ENCODE measurements at places on chromosomes 5 and 9.

GRCh38 chr9:117644932-117645636 lies 59.1 kb upstream of the TLR4 start:
- DNase-seq = no peak

DNA sequence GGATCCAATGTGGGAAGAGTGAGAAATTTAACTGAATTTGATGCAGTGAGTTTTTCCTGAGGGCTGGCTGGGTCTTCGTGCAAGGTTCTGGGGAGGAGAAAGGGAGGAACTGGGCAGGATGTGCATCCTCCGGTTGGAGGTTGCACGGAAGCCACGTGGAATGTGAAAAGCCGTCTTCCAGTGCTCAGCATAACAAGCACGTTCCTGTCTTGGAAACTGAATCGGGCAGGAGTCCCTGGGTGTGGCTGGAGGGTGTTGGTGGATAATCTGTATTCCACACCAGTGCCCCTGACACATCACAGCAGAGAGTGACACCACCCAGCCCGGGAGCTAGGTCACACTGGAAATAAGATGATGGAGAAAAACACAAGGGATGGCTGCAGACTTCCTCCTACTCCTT lies 154.3 kb downstream of the C5orf15 start:
- DNase-seq = no peak

DNA sequence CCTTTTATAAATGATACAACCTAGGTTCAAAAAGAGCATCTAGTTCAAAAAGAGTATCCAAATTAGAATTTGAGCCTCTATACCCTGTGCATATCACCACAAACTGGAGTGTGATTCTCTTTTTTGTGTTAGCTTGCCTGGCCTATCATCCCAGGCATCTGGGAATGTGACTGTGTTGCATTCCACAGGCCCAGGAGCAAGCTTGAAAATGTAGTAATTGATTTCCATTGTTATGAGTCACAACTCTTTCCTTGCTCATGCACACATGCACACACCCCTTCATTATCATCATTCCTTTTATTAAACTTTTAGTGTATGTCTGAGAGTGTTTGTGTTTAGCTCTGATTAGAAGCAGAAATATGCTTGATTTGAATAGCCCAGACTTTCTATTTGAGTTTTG lies 75.2 kb downstream of the FCHO2 start:
- DNase-seq = no peak

DNA sequence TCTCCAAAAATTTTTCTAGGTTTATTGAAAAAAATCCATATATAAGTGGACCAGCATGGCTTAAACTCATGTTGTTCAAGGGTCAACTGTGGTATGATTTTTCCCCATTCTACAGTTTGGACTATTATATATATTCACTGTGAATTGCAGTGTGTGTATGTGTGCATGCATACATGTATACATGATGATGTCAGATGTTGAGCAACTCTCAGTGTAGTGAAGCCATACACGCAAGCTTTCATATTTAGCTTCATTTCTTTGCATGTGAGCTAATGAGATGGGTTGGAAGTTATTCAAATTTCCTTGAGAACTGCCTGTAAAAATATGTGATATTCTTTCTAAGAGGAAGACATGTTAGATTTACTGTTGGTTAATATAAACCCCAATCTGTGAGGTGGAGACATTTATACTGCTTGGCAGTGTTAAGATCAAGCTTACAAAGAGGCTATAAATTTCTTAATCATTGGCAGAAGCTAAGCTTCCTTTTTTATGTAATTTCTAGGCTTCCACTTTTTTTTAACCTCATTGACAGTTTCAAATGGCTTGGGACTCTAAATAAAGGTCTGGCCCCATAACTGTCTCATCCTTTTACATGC lies 134.8 kb downstream of the GABRG2 start:
- DNase-seq = no peak

GRCh38 chr5:143147383-143147782 lies 256.1 kb downstream of the NR3C1 start:
- DNase-seq = no peak

- DNase-seq = no peak
Observed at GRCh38 chr9:132644251-132644650, 25.5 kb downstream of the DDX31 start.

DNA sequence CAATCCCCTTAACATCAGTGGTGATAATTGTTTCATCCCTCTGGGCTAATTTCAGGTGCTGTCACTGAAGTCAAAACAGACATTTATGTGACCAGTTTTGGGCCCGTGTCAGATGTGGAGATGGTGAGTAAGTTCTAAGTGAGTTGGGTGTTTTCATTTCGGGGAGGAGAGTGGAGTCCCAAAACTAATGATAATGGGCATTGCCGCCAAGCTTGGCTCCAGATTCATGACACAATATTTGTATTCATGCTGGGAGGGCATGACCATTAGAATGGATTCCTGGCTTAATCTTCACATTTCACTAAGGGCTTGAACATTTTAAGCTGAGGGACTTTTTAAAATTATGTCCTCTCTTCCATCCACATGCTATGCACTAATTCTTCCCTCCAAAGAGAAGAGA lies 1.4 kb downstream of the GABRA6 start:
- no peak for DNase-seq

DNA sequence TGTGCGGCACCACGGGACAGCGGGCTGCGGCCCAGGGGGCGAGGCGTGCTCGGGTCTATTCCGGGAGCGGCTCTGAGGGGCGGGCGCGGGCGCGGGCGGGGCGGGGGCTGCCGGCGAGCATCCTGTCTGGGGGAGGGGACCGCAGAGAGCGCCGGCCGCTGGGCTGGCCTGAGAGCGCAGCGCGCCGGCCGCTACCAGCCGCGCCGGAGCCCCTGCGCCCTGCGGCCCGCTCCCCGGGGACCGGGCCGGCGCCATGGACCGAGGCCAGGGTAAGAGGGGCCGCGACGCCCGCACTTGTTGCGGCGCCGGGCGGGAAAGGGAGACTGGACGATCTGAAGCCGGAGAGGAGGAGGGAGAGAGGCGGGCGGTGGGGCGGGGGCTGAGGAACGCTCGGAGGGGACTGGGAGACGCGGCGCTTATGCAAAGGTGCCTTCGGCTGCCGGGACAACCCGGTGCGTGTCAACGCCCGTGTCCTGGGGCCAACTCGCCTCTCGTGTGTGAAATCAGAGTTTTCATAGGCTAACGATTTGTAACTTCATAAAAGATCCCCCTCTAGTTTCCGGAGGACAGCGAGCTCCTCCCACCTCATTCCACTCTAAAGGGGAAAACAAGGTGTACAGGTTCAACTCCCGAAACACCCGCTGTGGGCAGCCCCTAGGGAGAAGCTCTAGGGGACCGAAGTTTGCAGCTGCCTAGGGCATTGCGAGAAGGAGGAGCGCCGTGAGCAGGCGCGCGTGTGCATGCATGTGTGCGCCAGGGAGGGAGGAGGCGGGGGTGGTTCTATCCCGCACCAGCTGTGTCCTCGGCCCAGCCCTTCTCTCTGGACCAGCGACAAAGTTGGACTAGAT lies at the start of gene AFAP1L1:
Gene AFAP1L1, plus strand, starts transcription at position 144 of the 848 bp plus-strand sequence. Its CDS starts 110 bp downstream, at position 254.
- no peak for DNase-seq

GRCh38 chr9:133956520-133957076 lies 35.5 kb downstream of the VAV2 start:
- DNase-seq = no peak

- DNase-seq = no peak
Observed at GRCh38 chr5:146388386-146388785, 49.7 kb downstream of the POU4F3 start.

DNA sequence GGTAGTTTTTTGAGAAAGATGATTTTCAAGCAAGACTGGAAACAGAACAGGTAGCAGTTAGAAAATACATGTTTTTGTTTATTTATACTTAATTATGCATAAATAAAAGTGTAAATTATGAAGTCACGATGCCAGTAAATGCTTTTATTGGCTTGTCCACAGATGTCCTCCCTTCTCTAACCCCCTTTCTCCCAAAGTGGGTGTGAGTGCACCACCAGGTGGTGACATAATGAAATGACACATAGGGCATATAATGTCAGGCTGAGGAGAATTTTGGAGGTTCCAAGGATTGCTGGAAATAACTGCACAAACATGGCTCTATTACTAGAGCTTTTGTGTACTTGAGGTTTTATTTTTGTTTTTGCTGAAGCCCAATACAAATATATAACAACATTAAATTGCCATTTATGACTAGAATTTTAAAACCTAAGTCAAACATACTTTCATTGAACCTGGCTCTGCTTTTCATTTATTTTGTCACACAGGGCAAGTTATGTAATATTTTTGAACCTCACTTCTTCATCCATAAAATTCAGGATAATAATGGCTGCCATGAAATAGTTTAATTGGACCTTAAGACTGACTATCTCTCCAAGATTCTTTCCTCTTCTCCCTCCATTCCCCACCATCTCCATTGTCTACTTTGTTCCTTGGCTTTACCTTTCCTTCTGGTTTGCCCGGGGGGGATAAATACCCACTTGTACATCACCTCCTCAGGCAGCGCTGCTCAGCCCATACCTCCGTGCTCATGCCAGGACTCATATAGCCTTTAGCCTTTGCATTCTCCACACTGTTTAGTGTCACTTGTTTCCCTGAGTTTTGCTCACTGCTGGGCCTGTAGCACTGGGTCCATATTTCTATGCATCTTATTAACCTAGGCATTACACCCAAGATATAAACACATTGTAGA lies 168.8 kb downstream of the PDE4D start:
- no peak for DNase-seq

GRCh38 chr5:96834016-96834415 lies 26.3 kb upstream of the ERAP1 start:
- no peak for DNase-seq

- no peak for DNase-seq
Observed at GRCh38 chr5:131096774-131097710, 68.0 kb downstream of the HINT1 start.

GRCh38 chr9:86876621-86877196 lies 70.6 kb downstream of the GAS1 start:
- DNase-seq = no peak

GRCh38 chr9:128372784-128373183 lies 1.6 kb downstream of the URM1 start:
- no peak for DNase-seq

DNA sequence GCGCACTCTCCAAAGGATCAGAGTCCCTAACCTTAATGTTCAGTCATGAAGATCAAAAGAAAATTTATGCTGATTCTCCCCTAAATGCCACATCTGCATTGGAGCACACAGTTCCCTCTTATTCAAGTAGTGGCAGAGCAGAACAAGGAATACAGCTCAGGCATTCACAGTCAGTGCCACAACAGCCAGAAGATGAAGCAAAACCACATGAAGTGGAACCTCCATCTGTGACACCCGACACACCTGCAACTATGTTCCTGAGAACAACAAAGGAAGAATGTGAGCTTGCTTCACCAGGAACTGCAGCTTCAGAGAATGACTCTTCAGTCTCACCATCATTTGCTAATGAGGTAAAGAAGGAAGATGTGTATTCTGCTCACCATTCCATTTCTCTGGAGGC lies 40.0 kb downstream of the CMYA5 start:
- no peak for DNase-seq

All from CD4-positive, alpha-beta T cell treated with Interleukin-15 for 4 hours (primary cell).